ENCODE measurements at places on chromosomes 7 and 10.

- no peaks in the 10 kb centered on the region for H3K27me3 ChIP-seq
- H3K27ac ChIP-seq = no peak overlapping the region
- no peak for DNase-seq
- H3K4me3 ChIP-seq = no peak overlapping the region
- H3K36me3 ChIP-seq = no peaks in the 10 kb centered on the region
Observed at GRCh38 chr10:115903207-115903606, 369.8 kb downstream of the GFRA1 start.

- no peaks in the 10 kb centered on the region for H3K36me3 ChIP-seq
- no peaks in the 10 kb centered on the region for H3K27me3 ChIP-seq
- no peak overlapping the region for H3K4me3 ChIP-seq
Observed at GRCh38 chr10:91590142-91590903, 42.5 kb downstream of the PPP1R3C start.

DNA sequence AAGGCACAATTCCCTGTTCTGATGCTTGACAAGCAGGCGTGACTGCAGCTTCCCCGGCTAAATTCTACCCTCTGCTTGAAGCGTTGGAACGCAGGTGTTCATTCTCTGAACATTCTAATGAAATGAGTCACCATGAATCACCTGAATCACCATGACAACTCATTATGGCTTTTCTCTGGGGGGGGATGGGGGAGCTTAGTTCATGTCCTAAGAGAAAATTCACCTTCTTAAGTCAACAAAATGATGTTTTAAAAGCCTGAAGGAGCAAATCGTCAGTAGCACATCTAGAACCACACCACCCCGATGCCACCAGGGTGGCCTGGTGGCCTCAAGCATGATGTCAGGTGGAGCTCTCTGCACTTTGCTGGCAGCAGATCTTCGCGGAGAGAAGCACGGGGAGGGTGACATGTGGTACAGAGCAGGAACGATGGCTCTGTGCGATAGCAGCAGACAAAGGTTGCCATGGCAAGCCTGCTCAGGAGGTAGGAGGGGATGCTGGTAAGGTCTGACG is 33.7 kb downstream of the DDC start:
- no peaks in the 10 kb centered on the region for H3K36me3 ChIP-seq
- no peaks in the 10 kb centered on the region for H3K27me3 ChIP-seq
- H3K27ac ChIP-seq = no peak overlapping the region
- H3K4me1 ChIP-seq = peaks cover 8% of the 10 kb centered on the region
- no peak overlapping the region for H3K4me3 ChIP-seq

DNA sequence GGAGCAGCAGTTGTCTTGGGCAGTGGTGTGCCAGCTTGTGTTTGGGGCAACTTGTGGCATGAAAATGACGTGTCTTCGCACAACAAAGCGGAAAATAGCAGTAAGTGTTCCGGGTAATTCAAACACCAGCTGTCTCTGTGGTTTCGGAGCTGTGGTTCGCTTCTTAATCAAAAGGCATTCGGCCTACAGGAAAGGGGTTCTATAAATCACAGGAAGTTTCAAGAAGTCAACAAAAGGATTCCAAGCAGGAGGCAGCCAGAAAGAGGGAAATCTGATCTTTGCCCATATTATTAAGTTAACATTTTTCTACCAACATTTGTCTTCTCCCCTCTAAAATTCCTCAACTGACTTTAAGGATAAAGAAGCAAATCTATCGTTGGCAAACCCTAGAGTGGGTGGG is 353.4 kb downstream of the FGFR2 start:
- H3K4me1 ChIP-seq = no peaks in the 10 kb centered on the region
- H3K27me3 ChIP-seq = no peaks in the 10 kb centered on the region
- no peaks in the 10 kb centered on the region for H3K36me3 ChIP-seq
- DNase-seq = no peak
- no peak overlapping the region for H3K27ac ChIP-seq
- H3K4me3 ChIP-seq = no peak overlapping the region

DNA sequence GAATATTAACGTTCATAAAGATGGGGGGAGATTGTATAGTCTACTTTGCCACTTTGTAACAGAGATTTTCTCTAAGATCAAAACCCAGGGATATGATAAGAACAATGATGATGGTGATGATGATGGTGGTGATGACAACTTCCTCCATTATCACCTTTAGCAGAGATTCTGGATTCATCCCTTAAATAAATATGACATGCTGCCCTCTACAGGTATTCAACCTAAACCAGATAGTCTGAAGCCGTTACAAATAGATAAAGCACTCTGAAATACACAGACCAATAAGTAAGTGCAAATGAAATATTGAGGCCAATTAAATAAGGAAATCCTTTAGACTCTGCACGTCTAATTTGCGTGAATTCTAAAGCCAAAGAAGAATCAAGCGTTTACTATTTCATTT is 211.5 kb downstream of the CREB5 start:
- H3K27me3 ChIP-seq = no peaks in the 10 kb centered on the region
- H3K4me3 ChIP-seq = no peak overlapping the region
- no peaks in the 10 kb centered on the region for H3K4me1 ChIP-seq
- H3K27ac ChIP-seq = no peak overlapping the region
- no peaks in the 10 kb centered on the region for H3K36me3 ChIP-seq
- DNase-seq = no peak

- peaks cover 36% of the 10 kb centered on the region for H3K4me1 ChIP-seq
- H3K27me3 ChIP-seq = no peaks in the 10 kb centered on the region
- H3K4me3 ChIP-seq = no peak overlapping the region
- H3K27ac ChIP-seq = no peak overlapping the region
- H3K36me3 ChIP-seq = no peaks in the 10 kb centered on the region
Observed at GRCh38 chr10:103818105-103818504, 37.3 kb downstream of the SH3PXD2A start.

GRCh38 chr10:80197972-80198916 is 7.1 kb downstream of the ANXA11 start:
- H3K36me3 ChIP-seq = no peaks in the 10 kb centered on the region
- H3K4me1 ChIP-seq = peaks cover 7% of the 10 kb centered on the region
- no peak overlapping the region for H3K27ac ChIP-seq
- no peak overlapping the region for H3K4me3 ChIP-seq
- H3K27me3 ChIP-seq = no peaks in the 10 kb centered on the region
- DNase-seq = no peak

GRCh38 chr10:131311661-131312477 is at the start of gene TCERG1L:
Gene TCERG1L, minus strand, starts transcription at chr10:131311721. Its CDS starts 86 bp downstream, at chr10:131311635.
- no peaks in the 10 kb centered on the region for H3K36me3 ChIP-seq
- H3K27ac ChIP-seq = no peak within 1 kb of the TSS
- peak; percentile 83 for DNase-seq

DNA sequence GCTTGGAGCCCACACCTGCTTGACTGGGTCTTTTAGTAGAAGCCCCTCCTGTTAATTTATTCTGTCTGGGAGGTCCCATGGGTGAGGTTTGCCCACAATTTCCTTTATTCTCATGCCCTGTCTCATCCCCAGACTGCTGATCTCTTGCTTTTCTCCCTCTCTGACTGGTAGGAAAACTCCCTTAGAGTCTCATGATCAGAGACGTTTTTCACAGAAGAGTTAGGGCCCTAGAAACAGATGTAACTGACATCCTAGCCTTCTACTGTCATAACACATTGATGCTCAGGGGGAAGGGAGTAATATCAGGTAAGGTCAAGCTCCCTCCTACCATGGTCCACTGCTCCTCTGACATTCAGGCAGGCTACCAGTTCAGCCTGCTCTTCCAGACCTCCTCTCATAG is 43.7 kb upstream of the WASL start:
- no peaks in the 10 kb centered on the region for H3K27me3 ChIP-seq
- no peak overlapping the region for H3K4me3 ChIP-seq
- DNase-seq = no peak
- H3K36me3 ChIP-seq = no peaks in the 10 kb centered on the region
- H3K4me1 ChIP-seq = no peaks in the 10 kb centered on the region

DNA sequence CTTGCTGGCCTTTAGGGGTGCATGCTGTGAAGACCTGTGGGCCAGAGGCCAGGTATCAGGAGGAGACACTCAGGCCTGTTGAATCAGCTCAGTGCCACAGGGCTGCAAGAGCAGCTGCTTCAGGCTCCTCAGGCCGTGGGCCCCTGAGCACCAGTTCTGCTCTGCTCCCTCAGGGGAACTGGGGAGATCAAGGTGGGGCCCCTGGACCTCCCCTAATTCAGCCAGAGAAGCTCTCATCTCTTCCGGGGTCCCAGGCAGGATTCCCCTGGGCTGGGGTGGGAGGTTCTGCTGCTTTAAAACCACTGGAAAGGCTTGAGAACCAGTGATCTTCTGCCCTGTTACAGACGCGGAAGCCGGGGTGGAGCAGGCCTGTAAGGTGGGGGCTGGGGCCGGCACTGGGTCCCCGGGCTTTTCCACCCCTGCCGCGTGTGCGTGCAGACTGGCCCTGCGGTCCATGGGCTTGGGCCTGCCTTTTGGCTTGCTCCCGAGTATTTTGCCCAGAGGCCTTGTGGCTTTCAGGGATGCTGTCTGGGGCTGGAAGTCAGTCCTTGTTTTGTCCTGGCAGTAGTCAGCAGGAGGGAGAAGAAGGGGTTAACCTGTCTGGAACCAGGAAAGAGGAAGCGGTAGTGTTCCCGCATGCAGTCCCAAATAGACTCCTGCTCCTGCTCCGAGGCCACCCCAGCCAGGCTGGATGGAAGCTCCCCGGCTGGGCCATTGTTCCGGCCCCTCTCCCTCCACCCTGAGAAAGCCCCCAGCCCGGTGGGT is 74.3 kb downstream of the LHPP start:
- H3K36me3 ChIP-seq = no peaks in the 10 kb centered on the region
- no peaks in the 10 kb centered on the region for H3K27me3 ChIP-seq

- H3K27ac ChIP-seq = no peak overlapping the region
- DNase-seq = no peak
- no peak overlapping the region for H3K4me3 ChIP-seq
- no peaks in the 10 kb centered on the region for H3K4me1 ChIP-seq
- no peaks in the 10 kb centered on the region for H3K36me3 ChIP-seq
Observed at GRCh38 chr7:122652876-122653275, 46.0 kb downstream of the RNF133 start.

DNA sequence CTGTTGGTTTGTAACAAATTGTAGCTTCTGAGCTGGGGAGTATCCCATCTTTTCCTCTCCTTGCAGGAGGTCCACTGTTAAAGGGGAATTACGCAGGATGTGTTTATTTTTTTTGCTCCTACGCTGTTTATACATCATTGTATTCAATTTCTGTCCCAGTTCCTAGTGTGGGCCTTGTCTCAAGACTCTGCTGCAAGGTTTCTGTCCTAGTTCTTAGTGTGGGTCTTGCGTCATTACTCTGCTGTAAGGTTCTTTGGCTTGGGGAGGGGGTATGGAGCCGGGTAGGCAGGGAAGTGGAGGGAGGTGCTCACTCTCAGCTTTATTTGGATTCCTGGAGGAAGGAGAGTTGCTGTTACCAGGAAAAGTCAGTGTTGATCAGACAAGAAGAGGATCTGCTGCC is 64.0 kb upstream of the TRIM8 start:
- H3K27me3 ChIP-seq = no peaks in the 10 kb centered on the region
- H3K4me1 ChIP-seq = peaks cover 39% of the 10 kb centered on the region
- H3K4me3 ChIP-seq = no peak overlapping the region

GRCh38 chr7:7565746-7566650 is 686 bp upstream of the MIOS start:
- DNase-seq = no peak
- no peak overlapping the region for H3K27ac ChIP-seq
- no peaks in the 10 kb centered on the region for H3K36me3 ChIP-seq
- H3K4me3 ChIP-seq = peak overlapping the region; percentile 56
- H3K4me1 ChIP-seq = peaks cover 10% of the 10 kb centered on the region
- H3K27me3 ChIP-seq = no peaks in the 10 kb centered on the region

- peaks cover 28% of the 10 kb centered on the region for H3K4me1 ChIP-seq
- no peak overlapping the region for H3K4me3 ChIP-seq
- H3K27ac ChIP-seq = no peak overlapping the region
- H3K36me3 ChIP-seq = no peaks in the 10 kb centered on the region
- no peak for DNase-seq
Observed at GRCh38 chr7:8172372-8173354, 89.3 kb downstream of the ICA1 start.

DNA sequence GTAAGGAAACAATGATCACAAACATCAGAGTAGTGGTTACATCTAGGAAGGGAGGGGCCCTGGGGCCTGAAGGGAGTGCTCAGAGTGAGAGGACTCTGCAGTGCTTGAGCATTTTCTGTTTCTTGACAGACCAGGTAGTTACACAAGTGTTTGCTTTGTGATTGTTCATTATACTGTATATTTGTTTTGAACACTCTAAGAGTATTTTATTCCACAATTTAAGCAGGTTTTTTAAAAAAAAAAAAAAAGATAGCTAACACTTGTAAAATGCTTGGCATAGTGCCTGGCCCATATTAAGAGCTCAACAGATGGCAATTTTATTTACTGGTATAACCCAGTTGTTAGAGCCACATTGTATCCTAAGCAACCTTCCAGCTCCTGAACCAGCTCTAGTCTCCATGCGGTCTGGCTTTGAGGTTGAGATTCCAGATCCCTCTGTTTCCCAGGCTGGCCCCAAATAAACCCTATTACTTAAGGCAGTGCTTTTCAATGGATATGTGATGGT is 20.1 kb upstream of the ATXN7L1 start:
- H3K4me1 ChIP-seq = no peaks in the 10 kb centered on the region
- H3K36me3 ChIP-seq = no peaks in the 10 kb centered on the region
- no peak overlapping the region for H3K4me3 ChIP-seq
- H3K27ac ChIP-seq = no peak overlapping the region

DNA sequence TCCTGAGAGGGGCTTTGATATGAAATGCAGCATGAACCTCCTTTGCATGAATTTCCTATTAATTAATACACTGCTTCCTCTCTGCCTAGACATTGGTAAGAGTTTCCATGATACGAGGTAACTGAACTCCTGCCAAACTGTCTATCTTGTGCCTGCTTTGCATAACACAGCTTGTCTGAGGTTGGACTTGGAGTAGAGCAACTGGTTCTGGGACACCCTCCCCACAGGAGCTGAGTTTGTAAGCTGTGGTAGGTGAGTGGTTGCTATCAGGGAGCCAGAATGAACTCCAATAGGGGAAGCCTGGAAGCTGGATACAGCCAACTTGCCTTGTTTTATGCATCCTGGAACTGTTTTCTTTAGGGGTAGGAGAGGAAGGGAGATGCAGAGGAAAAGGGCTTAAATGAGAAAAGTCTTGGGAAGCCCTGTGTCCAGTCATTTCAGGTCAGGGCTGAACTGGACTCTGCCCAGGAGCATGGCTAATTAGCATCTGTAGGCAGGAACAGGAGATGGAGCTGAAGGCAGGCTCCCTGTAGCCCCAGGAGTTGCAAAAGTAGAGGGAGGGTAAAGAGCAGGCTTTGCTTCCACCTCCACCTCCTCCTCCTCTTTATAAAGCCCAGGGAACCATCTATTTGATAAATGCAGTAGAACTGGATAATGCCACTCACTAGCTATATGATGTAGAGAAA is 73.2 kb upstream of the GPR158 start:
- H3K4me3 ChIP-seq = no peak overlapping the region
- no peak for DNase-seq
- no peaks in the 10 kb centered on the region for H3K27me3 ChIP-seq
- H3K36me3 ChIP-seq = no peaks in the 10 kb centered on the region
- no peak overlapping the region for H3K27ac ChIP-seq

GRCh38 chr10:32142646-32143045 is 86.4 kb upstream of the KIF5B start:
- H3K36me3 ChIP-seq = no peaks in the 10 kb centered on the region
- no peaks in the 10 kb centered on the region for H3K27me3 ChIP-seq
- no peak overlapping the region for H3K4me3 ChIP-seq
- H3K4me1 ChIP-seq = peaks cover 7% of the 10 kb centered on the region
- no peak overlapping the region for H3K27ac ChIP-seq
- no peak for DNase-seq

All from neural progenitor cell (in vitro differentiated cells).